AG20443 (cell line): ENCODE measurements at places on chromosomes 4 and X.

- peak; percentile 76 for DNase-seq
Observed at GRCh38 chr4:86957215-86957614, 22.4 kb downstream of the AFF1 start.

DNA sequence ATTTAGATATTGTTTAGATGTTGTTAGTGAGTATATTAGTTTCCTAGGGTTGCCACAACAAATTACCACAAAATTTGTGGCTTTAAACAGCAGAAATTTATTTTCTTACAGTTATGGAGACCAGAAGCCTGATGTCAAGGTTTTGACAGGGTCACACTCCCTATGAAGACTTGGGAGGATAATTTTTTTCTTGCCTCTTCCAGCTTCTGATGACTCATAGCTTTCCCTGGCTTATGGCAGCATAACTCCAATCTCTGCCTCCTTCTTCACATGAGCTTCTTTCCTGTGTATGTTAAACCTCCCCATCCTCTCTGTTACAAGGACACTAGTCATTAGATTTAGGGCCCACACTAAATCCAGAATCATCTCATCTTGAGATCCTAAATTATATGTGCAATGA, 20.9 kb upstream of the RAB40A start:
- DNase-seq: no peak

DNA sequence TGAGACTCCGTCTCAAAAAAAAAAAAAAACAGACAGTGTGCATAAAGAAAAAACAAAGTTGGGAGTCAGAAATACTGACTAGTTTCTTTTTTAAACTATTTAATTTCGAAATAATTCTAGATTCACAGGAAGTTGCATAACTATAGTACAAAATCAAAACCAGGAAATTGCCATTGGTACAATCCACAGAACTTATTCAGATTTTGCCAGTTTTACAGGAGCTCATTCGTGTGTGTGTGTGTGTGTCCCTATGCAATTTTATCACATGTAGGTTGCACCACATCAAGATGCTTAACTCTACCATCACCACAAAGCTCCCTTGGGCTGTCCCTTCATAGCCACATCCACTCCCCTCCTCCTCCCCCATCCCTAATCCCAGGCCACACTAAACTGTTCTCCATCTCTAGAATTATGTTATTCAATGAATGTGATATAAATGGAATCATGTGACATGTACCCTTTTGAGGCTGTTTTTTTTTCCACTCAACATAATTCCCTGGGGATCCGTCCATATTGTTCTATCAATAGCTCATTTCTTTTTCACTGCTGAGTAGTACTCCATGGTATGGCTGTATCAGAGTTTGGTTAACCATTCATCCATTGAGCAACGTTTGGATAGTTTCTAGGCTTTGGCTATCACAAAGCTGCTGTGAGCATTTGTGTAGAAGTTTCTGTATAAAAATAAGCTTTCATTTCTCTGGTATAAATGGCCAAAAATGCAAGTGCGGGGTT, 16.3 kb upstream of the DDX3X start:
- DNase-seq: no peak

- no peak for DNase-seq
Observed at GRCh38 chrX:19789782-19790181, 97.6 kb downstream of the SH3KBP1 start.

DNA sequence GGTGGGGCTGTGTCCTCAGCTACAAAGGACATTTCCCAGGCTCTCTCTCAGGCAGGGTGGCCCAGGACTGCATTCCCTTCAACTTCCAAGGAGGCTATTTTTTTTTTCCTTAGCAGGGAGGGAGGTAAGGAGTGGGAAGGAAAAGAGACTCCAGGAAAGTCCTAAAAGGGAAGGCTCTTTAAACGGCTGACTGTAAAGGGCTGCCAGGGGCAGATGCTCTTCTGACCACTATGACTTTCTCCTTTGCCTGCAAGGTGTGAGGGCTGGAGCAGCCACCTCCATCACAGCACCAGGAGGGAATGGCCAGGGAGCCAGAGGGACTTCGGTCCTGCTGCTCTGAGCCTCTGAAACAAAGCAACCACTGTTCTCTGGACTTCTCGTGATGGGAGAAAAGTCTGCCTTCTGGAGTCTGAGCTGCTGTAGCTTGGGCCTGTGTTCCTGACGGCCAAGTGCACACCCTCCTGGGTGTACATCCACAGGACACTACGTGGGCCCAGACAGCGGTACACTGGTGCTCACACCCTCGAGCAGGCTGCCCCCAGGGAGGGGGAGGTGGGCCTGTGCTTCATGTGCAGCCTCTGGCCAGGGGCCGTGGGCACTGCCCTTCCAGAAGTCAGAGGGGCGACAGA, 17.9 kb downstream of the NAT8L start:
- DNase-seq: no peak

GRCh38 chr4:24265989-24266388, 318.4 kb downstream of the DHX15 start:
- no peak for DNase-seq

DNA sequence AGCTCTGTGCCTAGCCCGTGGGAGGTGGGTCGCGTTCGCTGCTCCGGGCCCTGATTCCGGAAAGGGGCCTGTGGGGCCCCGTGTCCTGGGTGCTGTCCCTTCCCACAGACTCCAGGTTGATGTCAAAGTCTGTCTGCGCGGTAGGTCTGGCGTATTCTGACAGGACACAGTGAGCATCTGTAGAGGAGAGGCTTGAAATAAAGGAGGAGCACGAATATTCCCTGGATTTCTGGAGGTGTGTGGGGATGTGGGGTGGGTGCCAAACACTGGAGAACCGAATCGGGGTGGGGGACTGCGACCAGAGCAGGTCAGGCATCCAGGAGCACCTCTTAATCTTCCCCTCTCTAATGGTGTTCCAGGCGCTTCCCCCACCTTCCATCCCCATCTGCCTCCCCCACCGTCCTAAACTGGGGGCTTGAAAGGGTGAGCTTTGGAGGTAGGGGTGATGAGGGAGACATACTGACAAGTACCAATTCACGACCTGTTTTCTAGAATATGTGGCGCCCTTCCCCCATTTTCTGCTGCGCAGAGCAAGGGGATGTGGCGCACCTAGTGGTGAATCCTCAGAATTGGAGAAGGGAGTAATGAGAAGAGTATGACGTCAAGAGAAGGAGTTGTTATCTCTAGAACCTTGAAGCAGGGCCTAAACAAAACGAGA, 877 bp downstream of the GPRASP1 start:
- DNase-seq: peak; percentile 26

DNA sequence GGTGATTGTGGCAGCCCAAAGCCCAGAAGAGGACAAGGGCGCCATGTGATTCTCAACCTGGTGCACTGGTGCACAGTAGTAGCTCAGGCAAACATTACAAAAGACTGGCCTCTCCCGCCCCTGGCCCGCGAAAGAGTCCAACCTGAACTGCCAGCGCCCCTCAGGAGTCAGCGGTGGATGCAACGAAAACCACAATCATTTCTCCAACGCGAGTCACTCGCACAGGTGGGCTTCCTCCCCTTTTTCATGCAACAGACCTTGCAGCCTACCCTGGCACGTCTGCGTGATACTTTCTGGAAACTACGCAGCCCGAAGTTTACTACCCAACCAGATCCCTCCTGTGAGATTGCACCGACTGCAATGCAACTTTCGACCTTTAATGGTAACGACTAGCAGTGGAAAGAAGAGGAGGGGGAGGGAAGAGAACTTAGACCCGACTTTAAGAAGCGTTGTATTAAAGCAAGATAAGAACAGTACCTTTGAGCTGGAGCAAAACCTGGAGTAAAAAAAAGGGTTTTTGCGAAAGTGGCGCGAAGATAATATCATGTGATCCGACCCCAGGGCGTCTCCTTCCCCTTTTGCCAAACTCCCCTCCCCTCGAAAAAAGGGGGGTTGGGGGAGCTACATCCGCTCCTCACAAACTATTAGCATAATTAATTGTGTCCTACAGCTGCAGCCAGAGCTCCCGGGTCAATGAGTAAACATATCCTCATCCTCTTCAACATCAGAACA, 63.3 kb upstream of the CCDC160 start:
- no peak for DNase-seq

- peak; percentile 16 for DNase-seq
Observed at GRCh38 chr4:95193391-95194224, 355.2 kb downstream of the UNC5C start.

- DNase-seq: no peak
Observed at GRCh38 chr4:54215379-54216077, 13.6 kb upstream of the PDGFRA start.

- no peak for DNase-seq
Observed at GRCh38 chrX:149628280-149628679, 3.3 kb downstream of the TMEM185A start.

DNA sequence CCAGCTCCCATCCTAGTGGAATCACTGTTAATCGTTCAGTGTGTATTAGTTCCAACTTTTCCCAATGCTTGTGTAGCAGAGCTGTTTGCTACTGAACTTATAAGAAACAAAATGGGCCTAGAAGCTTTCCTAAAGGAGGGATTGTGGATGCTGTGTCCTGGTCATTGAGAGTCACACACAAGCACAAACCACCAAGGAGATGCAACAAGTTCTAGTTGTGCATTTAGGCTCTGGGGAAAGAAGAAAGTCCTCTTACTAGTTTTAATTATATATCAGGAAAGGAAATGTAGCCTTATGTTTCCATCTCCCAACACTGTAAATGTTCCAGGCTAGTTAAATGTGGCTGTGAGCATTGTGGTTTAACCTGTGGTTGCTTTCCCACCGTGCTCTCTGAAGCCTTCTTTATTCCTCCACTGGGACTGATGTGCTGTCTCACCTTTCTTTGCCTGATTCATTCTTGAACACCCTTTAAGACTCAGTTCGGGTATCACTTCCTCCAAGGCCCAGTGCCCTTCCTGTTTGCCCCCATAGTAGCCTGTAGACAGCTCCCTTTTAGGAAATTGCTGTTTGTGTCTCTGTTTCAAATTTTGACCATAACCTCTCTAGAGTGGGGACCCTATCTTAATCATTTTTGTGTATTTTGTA, 34.3 kb downstream of the ATP10D start:
- DNase-seq: no peak

DNA sequence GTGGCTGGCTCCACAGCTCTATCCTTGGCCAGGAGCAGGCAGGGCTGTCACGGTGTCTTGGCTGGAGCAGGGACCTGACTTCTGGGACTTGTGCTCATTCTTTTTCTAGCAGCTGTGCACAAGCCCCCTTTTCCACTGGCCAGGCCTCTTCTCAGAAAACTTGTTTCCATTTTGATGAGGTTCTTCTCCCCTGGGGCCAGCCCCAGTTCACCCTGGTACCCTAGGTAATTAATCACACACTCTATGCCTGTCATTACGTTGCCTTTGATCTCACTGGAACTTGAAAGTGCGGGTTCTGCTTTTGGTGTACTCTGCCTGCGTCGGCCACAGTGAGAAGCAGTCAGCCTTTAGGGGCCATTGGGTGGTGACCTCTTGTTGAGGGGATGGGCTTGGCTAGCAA, 26.6 kb downstream of the DRD5 start:
- no peak for DNase-seq

GRCh38 chrX:19174401-19175025, 52.2 kb upstream of the ADGRG2 start:
- peak; percentile 68 for DNase-seq
